ENCODE measurements at places on chromosomes 12 and 14. TPM values are rescaled to one million over a fixed set of nuclear protein-coding genes. Genes with fewer than 3 reads are reported as not detected.

GRCh38 chr12:88896958-88897357, 316.7 kb upstream of the KITLG start:
- no peak for DNase-seq

Gene SPTB
- total RNA-seq, result 0.42 TPM

DNA sequence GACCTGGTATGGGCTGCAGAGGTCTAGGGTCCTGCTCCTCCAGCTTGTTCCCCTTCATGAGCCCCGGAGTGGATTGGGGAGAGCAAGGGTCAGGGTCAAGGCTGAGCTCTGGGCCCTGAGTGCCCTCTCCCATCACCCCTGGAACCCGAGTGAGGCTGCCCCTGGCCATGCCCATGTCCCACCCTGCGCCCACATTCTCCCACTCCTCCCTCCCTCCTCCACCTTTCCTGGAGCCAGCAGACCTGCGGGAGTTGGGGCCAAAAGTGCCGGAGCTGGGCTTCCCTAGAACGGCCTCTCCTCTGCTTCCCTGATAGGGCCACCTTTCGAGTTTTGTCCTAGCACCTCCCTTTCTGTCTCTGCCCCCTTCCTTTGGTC, 590 bp downstream of the SCNN1A start:
- DNase-seq, result no peak

GRCh38 chr14:23160924-23161522, 22.4 kb downstream of the SLC7A8 start:
- DNase-seq, result no peak

Gene RNASE7
- total RNA-seq, result not detected

DNA sequence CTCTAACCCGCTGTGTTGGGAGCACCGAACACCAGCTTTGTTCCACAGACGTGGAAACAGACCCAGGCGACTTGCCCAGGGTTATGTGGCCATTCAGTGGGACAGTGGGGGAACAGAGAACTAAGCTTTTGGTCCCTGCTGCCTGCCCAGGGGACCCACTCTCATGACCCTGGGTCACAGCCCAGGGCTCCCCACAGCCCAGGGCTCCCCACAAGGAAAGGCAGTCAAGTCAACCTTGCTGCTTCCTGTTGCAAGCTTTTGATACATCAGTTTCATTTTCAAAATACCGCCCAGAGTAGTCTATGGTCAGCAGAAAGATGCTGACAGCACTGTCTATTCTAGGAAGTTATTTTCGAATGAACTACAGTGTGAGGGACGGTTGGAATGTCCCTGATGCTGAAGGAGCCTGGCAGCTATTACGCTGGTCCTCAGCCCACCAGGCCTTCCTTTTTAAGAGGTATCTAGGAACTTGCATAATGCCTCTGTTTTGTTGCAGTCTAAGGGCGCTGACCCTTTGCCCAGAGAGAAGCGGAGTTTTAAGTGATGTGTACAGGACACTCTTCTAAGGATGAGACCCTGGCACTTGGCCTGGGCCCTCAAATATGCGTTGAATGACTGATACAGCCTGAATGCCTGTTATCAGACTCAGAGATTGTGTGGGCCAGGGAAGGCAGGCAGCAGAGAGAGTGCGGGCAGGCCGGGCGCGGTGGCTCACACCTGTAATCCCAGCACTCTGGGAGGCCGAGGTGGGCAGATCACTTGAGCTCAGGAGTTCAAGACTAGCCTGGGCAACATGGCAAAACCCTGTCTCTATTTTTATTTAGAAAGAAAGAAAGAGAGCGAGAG, 12.6 kb upstream of the TTC7B start:
- DNase-seq, result peak; percentile 27

- no peak for DNase-seq
Measured at GRCh38 chr14:55621391-55621790, 41.4 kb downstream of the KTN1 start.

GRCh38 chr14:49493557-49493956, 92.6 kb downstream of the RPS29 start:
- DNase-seq, result no peak

DNA sequence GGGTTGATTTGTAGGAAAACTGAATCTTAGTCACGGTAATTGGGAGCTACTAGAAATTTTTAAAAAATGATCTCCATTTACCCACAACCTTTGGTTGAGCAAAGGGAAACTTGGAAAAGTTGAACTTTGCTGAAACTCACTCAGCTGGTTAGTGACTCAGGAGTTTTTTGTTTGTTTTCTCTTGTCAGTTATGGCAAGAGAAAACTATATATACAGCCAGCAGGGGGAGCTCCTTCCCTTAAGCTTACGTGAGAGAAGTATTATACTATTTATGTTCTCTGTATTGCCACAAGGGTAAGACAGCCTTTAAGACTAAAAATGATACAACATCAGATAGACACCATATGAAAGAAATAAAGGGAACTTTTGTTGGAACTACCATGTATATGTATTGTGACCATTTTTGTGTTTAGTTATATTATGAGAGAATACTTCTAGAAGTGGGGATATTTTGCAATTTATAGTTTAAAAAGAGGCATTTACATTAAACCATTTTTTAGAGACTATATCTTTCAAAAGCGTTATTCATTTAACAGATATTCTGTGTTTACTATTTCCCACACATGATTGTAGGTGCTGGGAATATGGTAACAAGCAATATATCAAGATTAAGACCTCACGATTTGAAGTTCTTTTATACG, 28.1 kb upstream of the TBC1D30 start:
- peak; percentile 76 for DNase-seq

Gene KITLG
- 0.07 TPM for total RNA-seq

DNA sequence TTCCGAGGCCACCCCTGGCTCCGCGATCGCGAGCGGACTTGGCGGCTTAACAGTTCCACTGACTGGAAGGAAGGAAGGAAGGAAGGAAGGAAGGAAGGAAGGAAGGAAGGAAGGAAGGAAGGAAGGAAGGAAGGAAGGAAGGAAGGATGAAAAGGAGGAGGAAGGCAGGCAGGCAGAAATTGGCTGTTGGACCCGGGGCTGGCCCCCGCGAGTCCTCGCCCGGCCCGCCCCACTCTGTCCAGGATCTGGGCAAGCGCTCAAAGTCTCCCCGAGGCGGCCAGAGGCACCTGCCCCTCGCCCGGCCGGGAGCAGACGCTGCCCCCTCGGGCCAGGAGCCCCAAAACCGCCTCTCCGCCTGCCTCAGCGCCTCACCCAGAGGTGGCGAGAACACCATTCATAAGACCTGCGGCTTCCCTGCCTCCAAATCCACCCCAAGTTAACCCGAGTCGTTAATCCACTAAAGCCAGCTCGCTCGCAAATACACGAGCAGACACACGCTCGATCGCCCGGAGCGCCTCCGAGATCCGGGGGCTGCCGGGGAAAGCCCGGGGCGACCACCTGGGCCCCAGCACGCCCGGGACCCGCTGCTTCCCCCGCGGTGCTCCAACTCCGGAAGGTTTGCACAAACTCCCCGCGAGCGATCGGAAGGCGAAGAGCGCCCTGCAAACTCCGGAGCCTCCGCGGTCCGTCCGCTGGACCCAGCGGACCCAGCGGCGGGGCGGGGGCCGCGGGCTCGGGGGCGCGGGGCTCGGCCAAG, 844 bp downstream of the DPF3 start:
- DNase-seq, result peak; percentile 21

- peak; percentile 63 for DNase-seq
Measured at GRCh38 chr12:99043319-99043914, 398.3 kb downstream of the APAF1 start.

DNA sequence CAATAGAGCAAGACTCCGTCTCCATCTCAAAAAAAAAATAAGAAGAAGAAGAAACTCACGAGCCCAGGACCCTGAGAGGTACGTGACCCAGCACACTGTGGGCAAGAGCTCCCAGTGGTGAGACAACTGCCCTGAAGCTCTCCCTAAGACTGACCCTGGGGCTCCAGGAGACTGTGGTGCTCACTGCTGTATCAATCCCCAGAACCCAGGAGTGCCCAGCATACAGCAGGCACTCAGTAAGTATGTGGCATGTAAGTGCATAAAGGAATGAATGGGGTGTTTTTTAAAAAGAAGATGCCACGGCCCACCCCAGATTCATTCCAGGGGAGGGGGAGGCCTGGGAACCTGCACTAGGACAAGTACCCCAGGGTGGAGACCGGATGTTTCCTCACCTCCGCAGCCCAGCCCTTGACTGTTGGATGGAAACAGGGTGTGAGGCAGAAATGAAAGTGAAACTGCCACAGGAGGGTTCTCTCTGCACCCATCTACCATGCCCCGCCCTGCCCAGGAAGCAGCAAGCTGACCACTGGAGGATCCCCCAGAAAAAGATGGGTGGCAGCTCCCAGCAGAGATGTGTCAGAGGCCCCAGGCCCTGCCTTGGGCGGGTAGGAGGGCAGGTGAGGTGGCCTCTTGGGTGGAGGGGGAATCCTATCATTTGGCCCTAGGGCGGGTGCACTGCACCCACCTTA, 12.2 kb downstream of the ITPK1 start:
- peak; percentile 79 for DNase-seq

Gene SLC6A15
- total RNA-seq, result 0.30 TPM

DNA sequence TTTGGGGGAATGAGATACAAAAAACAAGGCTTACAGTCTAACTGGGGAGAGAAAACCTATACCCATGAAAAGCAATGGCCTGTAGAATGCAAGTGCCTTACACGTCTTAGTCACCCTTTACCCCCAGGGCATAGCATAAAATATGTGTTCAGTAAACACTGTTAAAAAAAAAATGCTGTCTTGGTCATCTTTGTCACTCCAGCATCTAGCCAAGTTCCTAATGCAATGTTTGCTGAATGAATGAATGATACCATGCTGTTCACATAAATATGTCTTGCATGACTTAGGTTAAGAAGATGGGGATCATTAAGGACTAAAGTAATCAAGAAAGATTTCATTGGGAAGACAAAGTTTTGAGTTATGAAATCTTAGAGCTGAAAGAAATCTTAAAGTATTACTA, 38.5 kb downstream of the PPP2R5E start:
- no peak for DNase-seq

GRCh38 chr12:80802652-80803400, 86.1 kb downstream of the MYF5 start:
- no peak for DNase-seq

Data from activated naive CD4-positive, alpha-beta T cell treated with anti-CD3 and anti-CD28 coated beads for 36 hours (primary cell).